ENCODE measurements at places on chromosomes 11 and 22. TPM values are rescaled to one million over a fixed set of nuclear protein-coding genes. Genes with fewer than 3 reads are reported as not detected.

DNA sequence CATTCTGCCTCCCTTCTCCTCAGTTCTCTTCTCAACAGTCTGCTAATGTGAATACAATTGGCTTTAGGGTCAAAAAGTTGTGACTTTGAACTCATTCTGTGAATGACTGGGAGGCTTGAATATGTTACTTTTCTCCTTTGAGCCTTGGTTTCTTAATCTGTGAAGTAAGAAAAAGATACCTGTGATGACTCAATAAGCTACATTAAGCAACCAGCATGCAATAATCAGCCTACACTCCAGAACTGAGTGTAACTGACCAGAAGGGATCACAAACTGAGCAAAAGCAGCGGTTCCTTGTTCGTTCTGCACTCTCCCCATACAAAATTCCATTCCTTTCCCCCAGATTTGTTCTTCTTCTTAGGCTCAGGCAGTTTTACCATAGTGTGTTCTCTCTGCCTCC lies 23.4 kb downstream of the ZNF202 start:
- DNase-seq, result no peak

DNA sequence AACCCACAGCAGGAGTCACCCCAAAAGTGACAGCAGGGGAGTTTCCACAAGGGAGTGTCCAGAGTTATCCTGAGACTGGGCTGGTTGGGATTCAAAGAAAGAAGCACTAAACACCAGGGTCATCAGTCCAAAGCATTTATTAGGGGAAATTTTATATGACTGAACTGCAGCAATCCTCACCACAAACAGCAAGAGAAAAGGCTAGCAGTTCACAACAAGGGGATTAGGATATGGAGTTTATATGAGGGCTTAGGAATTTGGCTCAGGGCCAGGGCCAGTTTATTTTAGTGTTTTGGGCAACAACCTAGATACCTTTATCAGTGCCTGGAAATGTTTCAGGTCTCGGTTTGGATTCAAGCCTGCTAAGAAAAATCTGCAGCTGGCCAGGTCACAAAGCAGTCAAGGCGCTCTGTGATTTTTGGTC lies 4.6 kb upstream of the TMEM126A start:
- DNase-seq, result no peak

DNA sequence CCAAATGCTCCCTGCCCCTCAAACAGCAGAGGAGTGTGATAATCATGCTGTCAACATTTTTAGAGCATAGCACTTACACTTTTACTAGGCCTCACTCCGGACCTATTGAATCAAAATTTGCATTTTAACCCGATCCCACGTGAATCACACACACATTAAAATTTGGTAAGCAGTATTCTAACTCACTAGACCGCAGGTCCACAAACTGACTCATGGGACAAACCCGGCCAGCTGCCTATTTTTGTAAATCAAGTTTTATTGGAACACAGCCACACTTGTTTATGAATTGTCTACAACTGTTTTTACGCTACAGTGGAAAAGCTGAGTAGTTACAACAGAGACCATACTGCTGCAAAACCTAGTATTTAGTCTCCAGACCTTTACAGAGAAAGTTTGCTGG lies 43.3 kb downstream of the SNX19 start:
- no peak for DNase-seq

DNA sequence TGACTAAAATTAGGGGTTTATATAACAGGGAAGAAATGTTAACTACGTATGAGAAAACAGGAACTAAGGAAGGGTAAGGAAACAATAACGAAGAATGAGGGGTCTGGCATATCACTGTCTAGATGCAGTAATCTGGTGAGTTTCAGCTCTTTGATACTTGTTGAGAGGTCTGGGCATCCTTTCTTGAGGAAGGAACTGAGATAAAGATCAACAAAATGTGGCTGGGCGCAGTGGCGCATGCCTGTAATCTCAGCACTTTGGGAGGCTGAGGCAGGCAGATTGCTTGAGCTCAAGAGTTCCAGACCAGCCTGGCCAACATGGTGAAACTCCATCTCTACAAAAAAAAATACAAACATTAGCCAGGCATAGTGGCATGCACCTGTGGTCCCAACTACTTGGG lies 2.7 kb downstream of the DCDC1 start:
- DNase-seq, result no peak

GRCh38 chr11:27694992-27695391 lies 5.3 kb downstream of the BDNF start:
- no peak for DNase-seq

The TCN2 gene
- total RNA-seq, result 0.52 TPM

The MAPK8IP1 gene
- 2.3 TPM for total RNA-seq

All from CD4-positive, alpha-beta T cell (primary cell).